ENCODE measurements at places on chromosomes 1 and 21. TPM values are rescaled to one million over a fixed set of nuclear protein-coding genes. Genes with fewer than 3 reads are reported as not detected.

GRCh38 chr1:101071470-101071891, 45.9 kb upstream of the DPH5 start:
- peak; percentile 51 for DNase-seq

- peak; percentile 70 for DNase-seq
Measured at GRCh38 chr1:147892731-147893214, 9.8 kb upstream of the GJA8 start.

GRCh38 chr1:17624611-17625233, 85.2 kb downstream of the ARHGEF10L start:
- peak; percentile 15 for DNase-seq

GRCh38 chr1:202599669-202600431, 110.4 kb downstream of the SYT2 start:
- DNase-seq: peak; percentile 86

LCE3E gene
- total RNA-seq: not detected

WDR26 gene
- total RNA-seq: 61.7 TPM

DNA sequence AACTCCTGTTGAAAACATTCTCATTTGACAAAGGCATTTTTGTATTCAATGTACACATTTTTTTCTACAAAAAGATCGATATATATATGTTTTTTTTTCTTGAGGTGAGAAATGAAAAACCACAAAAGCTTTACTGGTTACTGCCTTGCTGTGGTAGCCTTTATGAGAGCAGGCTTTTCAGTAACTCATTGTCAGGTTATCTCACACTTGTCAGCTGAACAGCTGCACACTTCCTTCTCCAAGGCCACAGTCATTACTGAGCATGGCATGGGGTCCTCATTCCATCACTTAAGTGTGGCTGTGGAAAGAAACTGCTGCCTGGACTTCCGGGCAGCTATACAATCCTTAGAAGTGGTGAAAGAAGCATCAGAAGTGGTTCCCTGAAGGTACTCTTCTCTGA, 169.3 kb upstream of the ZP4 start:
- no peak for DNase-seq

REG4 gene
- not detected for total RNA-seq

ENTREP3 gene
- 2.4 TPM for total RNA-seq

VSIG8 gene
- total RNA-seq: not detected

GRCh38 chr1:195516036-195516435, 1092.2 kb downstream of the KCNT2 start:
- no peak for DNase-seq

ECM1 gene
- under 0.01 TPM for total RNA-seq

GRCh38 chr1:52534928-52535764, 17.7 kb downstream of the TUT4 start:
- DNase-seq: no peak

- no peak for DNase-seq
Measured at GRCh38 chr1:81584398-81584797, 216.3 kb upstream of the ADGRL2 start.

DNA sequence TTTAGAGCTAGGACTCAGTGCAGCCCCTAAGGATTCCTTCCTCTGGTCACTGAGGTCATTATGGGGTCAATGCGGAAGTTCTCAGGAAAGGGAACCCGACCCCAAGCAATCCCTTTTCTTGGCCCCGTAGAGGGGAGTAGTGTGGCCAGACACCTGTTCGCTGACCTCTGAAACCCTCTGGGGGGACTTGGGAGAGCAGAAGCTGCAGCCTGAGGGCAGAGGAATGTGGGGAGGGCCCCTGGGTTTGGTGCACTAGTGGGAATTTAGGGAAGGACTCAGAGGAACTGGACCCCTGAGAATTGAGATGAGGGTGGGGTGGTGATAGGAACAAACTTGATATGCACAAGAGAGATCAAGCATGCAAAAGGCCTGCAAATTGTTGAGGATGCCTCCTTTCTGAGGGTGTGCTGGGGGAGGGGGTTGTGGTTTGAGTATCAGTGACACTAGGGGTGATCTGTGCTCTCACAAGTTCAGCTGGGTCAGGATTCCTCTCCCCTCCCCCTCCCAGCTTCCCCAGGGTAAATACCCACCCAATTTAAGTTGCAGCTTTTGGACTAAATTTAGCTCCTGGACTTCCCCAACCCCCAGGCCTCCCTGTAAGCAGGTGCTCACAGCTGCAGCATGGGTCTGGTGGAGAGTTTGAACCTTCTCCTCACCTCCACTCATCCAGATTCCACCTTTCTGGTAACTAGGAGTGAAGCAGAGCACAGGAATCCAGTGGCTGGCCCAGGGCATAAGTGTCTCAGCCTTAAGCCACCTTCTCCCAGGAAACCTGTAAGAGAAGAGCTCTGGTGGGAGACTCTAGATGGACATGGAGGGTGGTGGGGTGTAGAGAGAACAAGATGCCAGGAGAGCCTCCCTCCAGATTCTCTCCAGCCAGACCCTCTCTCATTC, 13.5 kb downstream of the ADAMTSL4 start:
- peak; percentile 20 for DNase-seq

GRCh38 chr1:240190881-240191401, 99.3 kb downstream of the FMN2 start:
- DNase-seq: peak; percentile 14
